ENCODE measurements at places on chromosomes 1 and 21.

DNA sequence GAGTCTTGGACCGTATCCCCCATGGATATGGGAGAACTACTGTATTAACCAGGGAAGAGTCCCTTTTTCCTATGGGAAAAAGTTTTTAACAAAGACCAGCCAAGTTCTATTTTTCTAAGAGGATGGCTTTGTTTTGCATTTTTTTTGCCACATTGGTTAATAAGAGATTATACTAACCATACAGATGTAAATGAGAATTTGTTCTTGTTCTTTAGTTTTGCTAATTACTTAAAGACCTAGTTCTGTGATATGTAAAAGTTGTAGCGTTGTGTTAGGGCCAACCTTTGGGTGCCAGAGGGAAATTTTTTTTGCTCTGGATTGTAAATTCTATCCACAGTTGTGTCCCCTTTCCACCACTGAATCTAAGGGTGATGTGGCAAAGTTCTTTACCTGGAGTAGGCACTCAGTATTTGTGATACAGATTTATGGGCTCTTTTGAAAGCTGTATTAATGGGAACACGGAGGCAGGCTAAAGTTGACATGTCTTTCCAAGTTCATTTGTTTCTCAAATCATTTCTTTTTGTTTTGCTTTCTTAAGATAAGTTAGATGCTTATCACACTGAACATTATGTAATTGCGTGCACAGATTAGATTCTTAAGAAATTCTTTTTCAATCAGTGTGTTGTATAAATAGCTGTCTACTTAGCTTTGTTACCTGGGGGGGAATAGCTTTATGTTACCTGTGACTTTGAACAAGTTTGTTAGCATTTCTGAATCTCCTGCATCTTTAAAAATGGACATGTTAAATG lies 2.9 kb downstream of the SOAT1 start:
- no peak for DNase-seq

DNA sequence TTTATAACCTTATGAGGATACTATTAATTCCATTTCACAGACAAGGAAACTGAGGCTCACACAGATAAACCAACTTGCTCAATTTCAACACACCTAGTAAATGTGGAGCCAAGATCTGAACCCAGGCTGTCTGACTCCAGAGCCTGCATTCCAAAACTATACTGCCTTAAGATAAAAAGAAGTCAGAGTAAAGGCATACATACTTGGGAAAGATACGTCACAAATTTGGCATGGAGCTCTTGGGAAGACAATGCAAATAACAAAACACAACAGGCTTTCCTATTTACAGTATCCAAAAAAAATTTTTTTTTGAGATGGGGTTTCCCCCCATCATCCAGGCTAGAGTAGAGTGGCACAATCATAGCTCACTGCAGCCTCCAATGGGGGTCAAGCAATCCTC lies 5.9 kb downstream of the AKT3 start:
- DNase-seq: no peak

DNA sequence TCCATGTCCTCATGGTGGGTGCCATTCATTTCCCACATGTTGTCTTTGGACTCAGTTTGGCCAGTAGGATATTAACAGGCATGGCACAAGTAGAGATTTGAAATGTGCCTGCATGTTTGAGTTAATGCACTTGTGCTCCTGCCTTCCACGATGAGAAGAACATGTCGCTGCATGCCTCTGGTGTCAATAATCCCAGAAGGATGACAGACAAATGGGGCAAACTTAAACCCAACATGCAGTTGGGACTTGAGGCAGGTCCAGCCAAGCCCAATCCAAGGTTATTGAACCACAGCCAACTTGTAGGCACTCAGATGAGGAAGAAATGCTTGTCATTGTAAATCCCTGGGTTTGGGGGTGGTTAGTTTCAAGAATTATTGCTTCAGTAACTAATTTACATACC lies 174.6 kb downstream of the TRIM33 start:
- DNase-seq: no peak

DNA sequence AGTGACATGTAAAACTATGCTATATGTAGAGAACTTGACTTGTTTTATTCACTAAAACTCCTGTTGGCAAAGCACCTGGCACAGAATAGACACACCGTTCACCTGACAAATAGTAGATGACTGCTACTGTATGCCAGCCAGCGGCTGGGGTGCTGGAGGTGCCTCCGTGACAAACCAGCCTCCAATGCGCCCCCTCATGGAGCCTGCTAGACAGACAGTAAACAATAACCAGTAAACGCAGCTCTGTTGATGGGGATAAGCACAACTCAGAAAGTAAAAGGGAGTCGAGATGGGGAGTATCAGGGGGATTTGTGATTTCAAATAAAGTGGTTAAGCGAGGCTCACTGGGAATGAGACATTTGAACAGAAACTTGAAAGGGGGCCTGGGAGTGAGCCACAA lies 107.2 kb downstream of the PRDM2 start:
- DNase-seq: no peak

DNA sequence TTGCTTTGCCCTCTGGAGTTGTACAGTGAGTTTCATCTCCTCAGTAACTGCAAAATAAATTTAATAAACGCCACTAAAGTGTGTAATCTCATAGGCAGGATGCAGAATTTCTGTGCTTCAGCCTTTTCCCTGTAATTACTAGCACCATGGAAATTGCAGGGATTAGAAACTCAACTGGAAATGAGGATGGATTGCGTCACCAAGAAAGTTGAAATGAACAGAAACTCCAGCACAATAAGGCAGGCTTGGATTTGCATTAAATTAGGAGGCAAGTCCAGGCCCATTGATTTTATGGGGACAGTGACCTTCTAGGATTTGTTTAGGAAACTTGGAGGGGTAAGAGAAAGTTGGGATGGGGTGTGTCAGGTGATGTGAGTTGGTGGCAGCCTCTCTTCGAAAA lies 197.5 kb downstream of the PTPRU start:
- DNase-seq: no peak

Data from T-helper 2 cell treated with Interferon-gamma antibody and Interleukin-4, amounts not matched to agents 5 μg/mL and 100 μg/mL, for 36 hours (primary cell).